MCF 10A (cell line): ENCODE measurements at places on chromosomes 1 and 21.

DNA sequence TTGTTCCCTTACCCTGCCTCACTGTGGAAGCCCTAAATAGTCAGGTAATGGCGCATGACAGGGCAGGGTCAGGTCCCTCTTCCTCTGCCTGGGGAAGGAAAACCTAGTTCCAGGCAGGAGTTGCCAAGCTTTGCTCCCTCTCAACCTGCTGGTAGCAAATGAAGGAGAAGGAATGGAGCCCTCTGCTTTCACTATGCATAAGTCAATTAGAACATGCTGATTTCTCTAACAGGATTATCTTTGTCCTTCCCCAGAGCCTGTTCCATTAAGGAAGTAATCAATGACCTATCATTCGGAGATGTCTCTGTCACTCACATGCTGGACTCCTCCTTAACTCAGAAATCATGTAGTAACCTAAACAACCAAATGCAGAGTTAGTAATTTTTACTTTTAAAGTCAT, 161.8 kb upstream of the NFIA start:
- DNase-seq: no peak

DNA sequence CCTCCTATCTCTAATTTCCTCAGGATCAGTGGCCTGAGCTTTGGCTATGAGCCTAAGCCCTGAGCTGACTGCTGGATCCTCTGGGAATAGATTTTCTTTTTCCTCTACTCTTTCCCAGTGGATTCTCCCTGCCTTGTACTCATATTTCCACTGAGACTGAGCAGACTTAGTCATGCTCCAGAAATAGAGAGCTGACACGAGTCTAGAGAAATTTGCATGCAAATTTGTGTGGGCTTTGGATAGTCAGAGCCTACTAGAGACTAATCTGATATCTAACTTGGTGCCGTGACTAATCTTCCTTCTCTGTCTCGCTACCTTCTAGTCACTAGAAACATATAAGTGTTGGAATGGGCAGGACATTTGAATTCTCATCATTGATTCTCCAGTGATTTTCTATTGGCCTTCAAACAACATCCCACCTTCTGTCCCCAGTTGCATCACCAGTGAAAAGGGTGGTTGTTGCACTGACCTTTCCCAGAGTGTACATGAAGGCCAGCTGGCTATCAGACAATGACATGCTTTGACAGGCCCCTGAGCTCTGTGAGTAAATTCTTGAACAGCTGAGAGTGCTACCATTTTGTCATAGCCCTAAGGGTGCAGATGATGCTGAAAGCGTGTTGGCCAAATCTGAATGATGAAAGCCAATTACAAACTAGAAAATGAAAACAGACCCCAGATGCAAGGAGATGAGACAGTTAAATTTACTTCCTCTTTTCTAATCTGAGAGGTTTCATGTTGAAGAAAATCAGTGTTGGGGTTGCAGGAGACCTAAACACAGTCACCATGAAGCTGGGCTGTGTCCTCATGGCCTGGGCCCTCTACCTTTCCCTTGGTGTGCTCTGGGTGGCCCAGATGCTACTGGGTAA, at the start of gene FCRLA:
Gene FCRLA (plus strand): TSS at position 748 of the 866 bp plus-strand sequence. CDS start 36 bp downstream, at position 784.
- DNase-seq: peak; percentile 80

- DNase-seq: no peak
These were observed 3.0 kb downstream of the HSPB7 start for GRCh38 chr1:16014509-16015482.

DNA sequence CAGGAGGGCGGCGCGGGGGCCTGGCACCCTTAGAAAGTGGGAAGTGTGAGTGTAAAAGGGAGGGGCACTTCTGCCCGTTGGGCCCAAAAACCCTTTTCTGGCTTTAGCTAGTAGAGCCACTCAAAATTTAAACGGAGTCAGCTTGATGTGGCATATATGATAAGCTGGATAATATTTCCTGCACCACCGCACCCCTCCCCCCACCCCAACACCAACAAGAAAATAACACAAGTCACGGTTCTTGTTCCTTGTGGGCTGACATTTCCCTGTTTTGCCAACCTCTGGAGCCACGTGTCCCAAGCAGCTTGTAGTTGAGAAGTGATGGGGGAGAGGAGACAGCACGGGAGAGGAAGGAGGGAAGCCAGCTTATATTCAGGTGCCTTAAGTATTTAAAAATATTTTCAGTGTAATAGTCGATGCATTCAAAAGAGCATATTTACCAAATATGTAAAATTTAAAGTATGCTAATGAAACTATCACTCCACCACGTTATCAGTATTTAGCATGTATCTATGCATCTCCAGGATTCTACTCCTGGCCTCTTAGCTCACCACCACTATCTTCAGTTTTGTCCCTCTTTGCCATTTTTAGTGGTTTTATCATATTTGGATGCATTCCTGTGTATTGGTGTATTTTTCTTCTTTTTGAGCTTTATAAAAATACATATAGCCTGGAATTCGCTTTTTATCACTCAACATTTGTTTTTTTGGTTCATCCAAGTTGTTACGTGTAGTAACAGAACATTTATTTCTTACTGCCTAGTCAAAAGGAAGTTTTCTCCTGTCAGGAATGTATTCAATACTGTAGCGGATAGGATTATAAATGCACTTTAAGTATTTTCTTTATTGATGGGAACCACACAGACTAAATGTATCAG, 773 bp upstream of the DDX59 start:
- peak; percentile 14 for DNase-seq

GRCh38 chr21:33238565-33239255, 9.0 kb downstream of the IFNAR2 start:
- DNase-seq: no peak

GRCh38 chr1:43363935-43364525, 3.8 kb downstream of the ELOVL1 start:
- no peak for DNase-seq

GRCh38 chr21:34826836-34827235, 158.0 kb downstream of the CLIC6 start:
- no peak for DNase-seq

DNA sequence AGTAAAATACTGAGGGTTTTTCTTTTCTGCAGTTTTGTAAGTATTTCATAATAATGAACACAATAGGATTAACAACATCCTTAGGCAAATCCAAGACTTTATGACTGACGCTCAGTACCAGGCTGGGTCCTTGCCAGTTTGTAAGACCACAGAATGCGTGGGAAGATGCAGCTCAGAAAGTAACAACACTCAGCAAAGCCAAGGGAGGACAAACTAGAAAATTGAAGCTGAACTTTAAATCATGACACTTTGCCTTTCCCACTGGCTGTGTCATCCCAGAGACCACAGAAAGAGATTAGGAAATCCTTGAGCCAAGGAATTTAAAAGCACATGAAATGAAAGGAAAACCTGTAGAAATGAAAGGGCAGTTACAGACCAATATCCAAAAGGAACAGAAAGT, 426.3 kb upstream of the CHRM3 start:
- DNase-seq: peak; percentile 100

DNA sequence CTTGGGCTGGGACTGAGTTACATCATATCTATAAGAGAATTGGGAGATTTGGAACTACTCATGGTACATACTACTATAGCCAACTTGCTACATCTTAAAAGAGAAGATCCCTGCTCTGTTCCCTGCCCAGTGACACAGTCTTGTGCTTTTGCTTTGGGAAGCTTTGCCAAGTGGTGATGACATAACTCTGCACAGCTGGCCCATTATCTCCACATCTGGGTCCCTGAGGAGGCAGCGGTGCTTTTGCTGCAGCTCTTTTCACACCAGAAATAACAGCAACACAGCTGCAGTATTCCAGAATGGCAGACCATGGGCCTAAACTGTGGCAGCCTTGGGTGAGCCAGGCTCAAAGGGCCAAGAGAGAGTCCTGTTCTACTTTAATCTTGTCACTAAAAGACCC, 296.0 kb downstream of the HHAT start:
- DNase-seq: no peak
